ENCODE measurements at places on chromosomes 3 and 15. TPM values are rescaled to one million over a fixed set of nuclear protein-coding genes. Genes with fewer than 3 reads are reported as not detected.
A peak's percentile ranks its signal among the peaks of the same experiment; 100 is the strongest.

- no peaks in the 10 kb centered on the region for H3K36me3 ChIP-seq
- DNase-seq, result no peak
- H3K27ac ChIP-seq, result no peak overlapping the region
- H3K4me1 ChIP-seq, result no peaks in the 10 kb centered on the region
Observed at GRCh38 chr15:92143765-92144164, 249.9 kb upstream of the ST8SIA2 start.

- H3K36me3 ChIP-seq, result no peaks in the 10 kb centered on the region
- peaks cover 1% of the 10 kb centered on the region for H3K4me1 ChIP-seq
- H3K27ac ChIP-seq, result no peak overlapping the region
- H3K27me3 ChIP-seq, result no peaks in the 10 kb centered on the region
- DNase-seq, result peak; percentile 41
- H3K4me3 ChIP-seq, result no peak overlapping the region
Observed at GRCh38 chr3:66561367-66561766, 60.5 kb upstream of the LRIG1 start.

The PHC3 gene
- total RNA-seq, result 26.3 TPM

The ABI3BP gene
- 4.2 TPM for total RNA-seq

All from IMR-90 (cell line).